ENCODE measurements at places on chromosomes 3 and 15. TPM values are rescaled to one million over a fixed set of nuclear protein-coding genes. Genes with fewer than 3 reads are reported as not detected.
A peak's percentile ranks its signal among the peaks of the same experiment; 100 is the strongest.

Gene EAF2
- 11.7 TPM for total RNA-seq

- no peak for DNase-seq
Measured at GRCh38 chr3:13042127-13042701, 31.0 kb downstream of the IQSEC1 start.

DNA sequence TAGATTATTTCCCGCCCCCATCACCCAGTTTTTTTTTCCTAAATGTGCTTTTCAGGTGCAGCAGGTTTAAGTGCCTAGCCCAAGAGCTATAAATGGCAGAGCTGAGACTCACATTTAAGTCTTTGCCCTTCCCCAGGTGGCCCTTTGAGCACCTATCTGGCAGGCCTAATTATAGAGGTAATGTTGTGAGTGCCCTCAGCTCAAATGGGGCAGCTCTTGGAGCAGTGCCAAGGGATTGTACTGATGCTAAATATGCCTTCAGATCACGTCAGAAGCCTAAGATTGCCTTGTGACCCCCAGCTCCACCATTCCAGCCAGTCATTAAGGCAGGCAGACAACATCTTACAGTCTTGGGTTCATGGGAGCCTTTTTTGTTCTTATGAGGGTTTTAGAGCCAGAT lies 159.5 kb downstream of the RPLP1 start:
- no peak for DNase-seq

DNA sequence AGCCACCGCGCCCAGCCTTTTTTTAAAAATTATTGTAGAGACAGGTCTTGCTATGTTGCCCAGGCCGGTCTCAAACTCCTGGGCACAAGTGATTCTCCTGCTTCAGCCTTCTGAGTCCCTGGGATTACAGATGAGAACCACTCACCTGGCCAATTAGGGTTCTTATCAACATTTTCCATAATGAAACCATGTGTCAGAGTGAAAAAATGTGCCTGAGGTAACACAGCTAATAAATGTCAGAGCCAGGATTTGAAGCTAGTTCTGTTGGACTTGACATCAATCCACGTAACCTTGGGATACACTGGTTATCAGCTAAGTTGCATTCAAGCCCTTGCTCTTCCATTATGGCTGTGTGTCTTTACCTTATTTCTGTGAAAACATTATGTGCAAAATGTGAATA lies 29.1 kb downstream of the CHST14 start:
- DNase-seq = no peak

- DNase-seq = no peak
Measured at GRCh38 chr3:65291448-65292125, 603.8 kb upstream of the ADAMTS9 start.

DNA sequence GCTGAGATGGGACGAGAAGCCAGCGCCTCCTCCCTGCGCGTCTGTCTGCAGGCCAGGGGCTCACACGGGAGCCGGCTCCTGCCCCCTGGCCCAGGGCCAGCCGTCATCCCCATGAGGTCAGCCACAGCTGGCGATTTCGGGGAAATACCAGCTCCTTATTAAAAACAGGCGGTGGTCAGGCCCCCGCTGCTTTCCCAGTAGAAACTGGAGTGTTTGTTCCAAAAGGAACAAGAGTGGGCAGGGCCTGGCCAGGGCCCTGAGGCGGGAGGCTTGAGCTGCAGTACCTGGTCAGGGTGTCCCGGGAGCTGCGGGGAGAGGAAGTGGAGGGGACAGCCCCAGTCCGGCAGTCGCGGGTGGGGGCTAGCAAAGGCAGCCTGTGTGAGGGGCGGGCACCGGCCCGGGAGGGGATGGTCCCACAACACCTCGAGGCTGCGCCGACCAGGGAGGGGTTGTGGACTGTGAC lies 17.8 kb downstream of the MYL3 start:
- no peak for DNase-seq

Gene STAC
- 0.12 TPM for total RNA-seq

DNA sequence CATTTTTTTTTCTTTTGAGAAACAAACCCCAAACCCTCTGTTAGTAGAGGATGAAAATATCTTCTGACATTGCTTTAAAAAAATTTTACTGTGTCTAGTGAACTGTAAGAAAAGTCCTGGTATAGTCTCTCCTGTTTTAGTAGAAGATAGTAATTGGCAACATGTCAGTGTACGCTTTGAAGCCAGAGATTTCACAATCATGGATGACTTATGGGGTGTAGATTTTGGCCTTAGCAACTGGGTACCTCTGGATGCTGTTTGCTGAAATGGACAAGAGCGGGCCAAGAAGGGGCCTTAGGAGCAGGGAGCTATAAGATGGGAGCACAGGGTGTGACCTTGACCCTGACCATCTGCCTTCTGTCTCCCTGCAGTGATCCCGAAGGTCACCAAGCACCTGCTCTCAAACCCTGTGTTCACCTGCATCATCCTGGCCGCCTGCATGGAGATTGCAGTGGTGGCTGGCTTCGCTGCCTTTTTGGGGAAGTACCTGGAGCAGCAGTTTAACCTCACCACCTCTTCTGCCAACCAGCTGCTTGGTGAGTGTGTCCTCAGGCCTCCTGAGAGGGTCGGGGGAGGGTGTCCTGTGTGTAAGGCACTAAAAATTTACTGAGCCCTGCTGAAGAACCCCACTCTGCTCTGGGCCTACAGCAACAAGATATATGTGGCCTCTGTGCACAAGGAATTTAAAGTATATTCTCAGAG lies 266.7 kb downstream of the SLCO3A1 start:
- DNase-seq = no peak

GRCh38 chr15:49045751-49046219 lies 461 bp downstream of the SECISBP2L start:
- peak; percentile 25 for DNase-seq
